Stimulated activated CD8-positive, alpha-beta memory T cell treated with anti-CD3 and anti-CD28 coated beads, Interleukin-15, amount 100 ng/mL, for 4 hours (primary cell): ENCODE measurements at places on chromosomes 7 and 10.

- DNase-seq, result no peak
Measured at GRCh38 chr7:142851919-142852318, 3.0 kb upstream of the EPHB6 start.

GRCh38 chr10:77226452-77226851, 411.2 kb downstream of the KCNMA1 start:
- no peak for DNase-seq

DNA sequence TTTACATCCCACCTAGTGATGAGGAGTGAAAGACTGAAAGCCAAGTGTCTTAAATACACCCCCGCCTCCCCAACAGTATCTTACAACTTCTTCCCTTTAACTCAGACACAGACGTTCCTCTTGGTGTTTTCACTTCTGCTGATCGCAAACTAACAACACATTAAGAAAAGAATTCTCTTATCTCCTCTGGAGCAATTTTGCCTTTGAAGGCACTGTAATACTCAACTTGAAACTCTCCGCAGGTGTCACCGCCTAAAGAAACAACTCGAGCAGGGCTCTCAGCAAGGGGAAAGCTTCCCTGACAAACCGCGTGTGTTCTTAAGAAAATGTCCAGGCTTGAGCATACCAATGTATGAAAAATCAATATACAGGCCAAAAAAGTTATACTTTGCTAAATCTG, 452 bp downstream of the SEMA3C start:
- DNase-seq, result no peak

- no peak for DNase-seq
Measured at GRCh38 chr10:93220296-93221170, 146.8 kb downstream of the CYP26A1 start.

GRCh38 chr7:28933846-28934320, 24.2 kb downstream of the TRIL start:
- no peak for DNase-seq

GRCh38 chr10:68184546-68184945, 47.4 kb downstream of the ATOH7 start:
- DNase-seq, result no peak

DNA sequence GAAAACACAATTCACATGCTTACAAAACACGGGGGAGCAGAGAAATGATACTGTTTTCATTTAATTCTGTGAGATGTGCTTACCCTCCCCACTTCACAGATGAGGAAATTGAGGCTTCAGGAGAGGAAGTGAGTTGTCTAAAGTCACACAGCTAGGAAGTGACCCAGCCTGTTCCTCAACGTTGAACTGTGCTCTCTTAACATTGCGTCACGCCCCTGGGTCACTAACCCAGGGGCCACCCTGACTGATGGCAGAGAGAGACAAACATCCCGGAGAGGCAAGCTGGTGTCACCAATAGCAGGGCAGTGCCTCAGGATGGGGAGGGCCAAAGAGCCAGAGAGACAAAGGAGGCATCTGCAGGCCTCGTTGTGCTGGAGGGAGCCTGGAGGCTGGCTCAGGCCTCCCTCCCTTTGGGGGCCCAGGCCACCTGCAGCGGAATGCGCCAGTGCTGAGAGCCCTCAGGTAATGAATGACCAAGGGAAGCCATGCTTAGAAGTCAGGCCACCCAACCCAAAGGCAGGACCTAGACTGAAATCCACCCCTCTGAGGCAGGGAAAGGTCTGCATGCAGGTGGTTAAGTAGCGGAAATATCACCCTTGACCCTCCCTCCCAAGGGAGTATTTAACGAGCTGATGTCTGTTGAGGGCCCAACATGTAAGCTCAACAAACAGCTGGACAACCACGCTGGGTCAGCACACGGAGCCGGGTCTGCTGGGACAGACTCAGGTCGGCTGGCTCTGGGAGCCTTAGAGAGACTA, 81.3 kb downstream of the C10orf105 start:
- no peak for DNase-seq

DNA sequence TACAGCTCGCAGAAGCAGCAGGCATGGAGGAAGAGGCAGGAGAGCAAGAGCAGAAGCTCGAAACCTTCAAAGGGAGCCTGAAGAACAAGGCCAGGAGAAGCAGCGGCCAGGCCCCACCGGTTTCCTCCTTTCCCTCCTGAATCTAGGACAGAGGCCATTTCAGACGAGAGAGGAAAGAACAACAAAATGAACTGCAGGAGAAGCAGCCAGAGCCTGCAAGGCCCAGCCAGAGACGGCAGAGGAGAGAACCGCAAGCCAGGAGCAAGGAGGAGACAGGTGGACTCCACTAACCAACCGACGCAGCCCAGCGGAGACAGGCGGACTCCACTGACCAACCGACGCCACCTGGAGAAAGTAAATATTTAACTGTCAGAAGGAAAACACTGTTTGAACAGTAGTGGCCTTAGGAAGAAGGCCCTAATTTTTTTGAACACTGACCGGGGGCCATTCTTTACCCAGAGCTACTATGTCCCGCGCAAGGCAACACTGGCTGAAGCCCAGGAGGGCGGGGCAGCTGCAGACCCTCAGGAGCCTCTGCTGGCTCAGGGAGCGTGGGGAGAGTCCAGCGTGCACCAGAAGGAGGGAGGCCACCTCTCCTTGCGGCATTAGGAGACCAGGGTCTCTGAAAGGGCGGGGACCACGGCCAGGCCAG, 559.2 kb downstream of the PTPRN2 start:
- DNase-seq, result no peak

GRCh38 chr7:30214651-30215137, 69.7 kb upstream of the ZNRF2 start:
- no peak for DNase-seq

- no peak for DNase-seq
Measured at GRCh38 chr10:93272884-93273675, 199.4 kb downstream of the CYP26A1 start.

DNA sequence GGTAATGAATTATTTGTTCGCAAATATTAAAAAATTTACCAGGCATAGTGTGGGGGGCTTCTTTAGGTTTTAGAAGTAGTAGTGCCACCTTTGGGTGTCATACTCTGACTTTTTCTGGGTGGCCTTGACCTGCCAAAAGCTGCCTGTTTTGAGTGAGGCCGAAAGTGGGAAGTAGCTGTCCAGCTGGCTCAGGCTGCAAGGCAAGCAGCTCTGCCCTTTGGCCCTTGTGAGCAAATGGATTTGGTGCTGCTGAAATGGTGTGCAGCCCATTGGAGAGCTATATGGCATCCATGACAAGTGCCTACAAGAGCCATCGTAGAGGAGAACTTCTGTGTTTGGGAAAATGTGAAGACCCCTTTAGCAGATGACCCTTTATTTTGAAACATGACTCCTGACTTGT, 20.2 kb upstream of the ICA1 start:
- DNase-seq, result no peak

DNA sequence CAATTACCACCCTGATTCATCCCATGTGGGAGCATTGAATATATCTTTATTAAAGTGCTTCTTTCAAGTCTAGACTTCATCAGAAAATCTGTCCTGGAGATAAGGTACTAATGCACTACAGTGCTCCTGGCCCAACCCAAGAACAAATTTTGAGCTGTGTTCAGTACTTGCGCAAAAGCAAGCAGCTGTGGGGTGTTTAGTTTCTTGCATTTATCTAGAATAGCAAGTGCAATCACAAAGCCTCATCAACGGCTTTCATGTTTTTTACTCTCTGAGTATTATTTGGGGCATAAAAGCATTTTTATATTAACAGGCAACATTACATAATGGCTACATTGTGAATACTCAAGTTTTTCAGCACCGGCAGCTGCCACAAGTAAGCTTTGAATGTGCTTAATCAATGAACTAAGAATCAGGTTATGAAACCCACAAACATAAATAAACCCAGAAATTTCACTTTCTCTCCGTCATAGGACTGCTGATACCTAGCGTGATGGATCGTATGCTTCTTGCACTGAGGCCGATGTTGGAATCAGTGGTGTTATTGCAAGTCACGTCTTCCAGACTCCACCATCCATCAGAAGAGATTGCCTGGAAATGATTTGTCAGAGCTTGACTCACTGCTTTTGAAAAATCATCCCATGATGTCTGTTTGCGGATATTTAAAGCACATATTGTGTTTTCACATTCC, 113.1 kb downstream of the CTTNBP2 start:
- no peak for DNase-seq

DNA sequence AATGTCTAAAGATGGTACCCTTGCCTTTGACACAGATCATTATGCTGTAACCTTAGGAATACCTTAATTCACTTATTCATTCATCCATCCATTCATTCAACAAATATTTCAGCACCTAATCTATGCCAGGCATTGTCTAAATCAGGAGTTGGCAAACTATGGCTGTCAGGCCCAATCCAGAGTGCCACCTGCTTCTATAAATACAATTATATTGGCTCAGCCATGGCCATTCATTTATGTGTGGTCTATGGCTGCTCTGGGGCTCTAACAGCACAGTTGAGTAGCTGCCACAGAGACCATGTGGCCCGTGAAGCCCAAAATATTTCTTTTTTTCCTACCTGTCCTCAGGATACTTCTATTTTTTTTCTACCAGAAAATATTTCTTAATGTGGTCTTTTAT, 6.0 kb upstream of the ITPRIP start:
- no peak for DNase-seq

GRCh38 chr10:60340973-60341372, 48.7 kb downstream of the ANK3 start:
- DNase-seq, result no peak
